Iris pigment epithelial cell (primary cell): ENCODE measurements at places on chromosomes 16 and 17.

GRCh38 chr17:57255182-57255775 lies 1.0 kb upstream of the MSI2 start:
- DNase-seq = no peak

DNA sequence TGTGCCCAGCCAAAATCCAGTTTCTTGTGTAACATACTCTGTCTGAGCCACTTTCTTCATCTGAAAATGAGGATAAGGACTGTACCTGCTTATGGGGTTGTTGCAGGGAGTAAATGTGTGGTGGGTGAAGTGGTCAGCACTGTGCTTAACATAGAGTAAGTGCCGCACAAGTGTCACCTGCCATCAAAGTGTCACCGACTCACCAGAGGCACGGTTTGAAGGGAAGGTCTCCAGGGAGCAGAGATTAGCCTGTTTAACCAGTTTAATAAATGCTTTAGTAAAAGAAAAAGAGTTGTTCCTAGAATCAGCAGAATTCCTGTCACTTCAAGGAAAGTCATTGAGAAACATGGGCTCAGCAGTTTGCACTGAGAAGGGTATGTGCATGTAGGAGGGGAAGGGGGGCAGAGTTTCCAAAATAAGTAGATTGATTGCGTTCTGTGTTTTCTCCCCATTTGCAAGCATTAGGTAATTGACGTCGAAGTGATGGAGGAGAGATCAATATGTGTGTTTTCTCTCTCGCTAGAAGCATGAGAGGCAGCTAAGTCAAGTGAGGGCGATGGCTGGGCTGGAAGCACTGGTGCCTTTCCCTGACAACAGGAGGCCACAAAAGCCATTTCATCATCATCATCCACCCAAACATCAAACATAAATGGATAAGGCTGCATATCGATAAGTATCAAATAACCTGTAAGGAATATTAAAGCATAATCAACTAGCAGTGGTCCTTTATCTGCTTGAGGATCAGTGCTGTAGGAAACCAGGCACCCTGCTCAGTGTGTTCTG lies 19.1 kb downstream of the FAM20A start:
- DNase-seq = no peak

DNA sequence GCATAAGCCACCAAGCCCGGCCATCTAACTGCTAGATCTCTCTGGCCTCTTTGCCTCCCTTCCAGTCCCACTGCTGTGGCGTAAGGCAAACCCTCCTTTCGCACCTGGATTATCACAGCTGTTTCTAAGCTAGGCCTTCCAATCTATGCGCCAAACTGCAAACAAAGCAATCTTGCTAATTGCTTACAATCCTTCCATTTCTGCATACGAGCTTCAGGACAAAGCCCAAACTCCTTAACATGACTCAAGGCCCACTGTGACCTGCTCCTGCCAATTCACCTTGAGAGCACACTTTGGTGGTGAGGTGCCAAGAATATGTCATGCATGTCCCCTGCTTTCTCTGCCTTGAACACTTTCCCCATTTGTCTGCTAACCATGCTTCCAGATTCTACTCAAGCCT lies 6.0 kb upstream of the ARL5C start:
- no peak for DNase-seq

DNA sequence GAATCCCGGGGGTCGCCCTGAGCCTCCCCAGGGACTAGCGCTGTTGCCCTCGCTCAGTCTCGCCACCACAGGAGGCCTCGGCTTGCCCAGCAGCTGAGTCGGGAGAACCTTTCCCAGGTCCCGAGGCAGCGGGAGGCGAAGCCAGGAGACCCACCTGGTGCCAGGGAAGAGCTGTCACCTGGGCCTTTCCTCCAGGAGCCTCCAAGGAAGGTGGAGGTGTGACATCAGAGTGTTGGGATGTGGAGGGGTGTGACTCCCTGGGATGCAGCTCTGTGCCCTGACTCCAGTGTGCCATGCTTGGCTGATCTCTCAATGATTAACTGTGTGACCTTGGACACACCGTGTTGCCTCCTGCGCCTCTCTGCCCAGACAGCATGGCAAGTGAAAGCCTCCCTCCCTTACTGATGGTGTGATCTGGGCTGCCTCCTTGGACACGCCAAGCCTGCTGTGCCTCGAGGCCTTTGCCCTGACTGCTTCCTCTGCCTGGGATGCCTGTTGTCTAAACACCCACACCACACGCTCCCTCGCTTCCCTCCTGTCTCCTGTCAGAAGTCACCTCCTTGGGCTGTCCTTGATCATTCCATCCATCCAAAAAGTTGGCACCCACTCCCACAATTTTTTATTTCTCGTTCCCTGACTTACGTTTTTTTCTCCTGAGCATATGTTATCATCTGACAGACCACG lies 88.0 kb downstream of the CMIP start:
- no peak for DNase-seq

GRCh38 chr16:84952335-84953189 lies 58.8 kb downstream of the ZDHHC7 start:
- DNase-seq = peak; percentile 82
